ENCODE measurements at places on chromosomes 3 and 15. TPM values are rescaled to one million over a fixed set of nuclear protein-coding genes. Genes with fewer than 3 reads are reported as not detected.

The GADL1 gene
- total RNA-seq: not detected

The PLIN1 gene
- total RNA-seq: 0.07 TPM

The AKAP13 gene
- 28.8 TPM for total RNA-seq

The P2RY14 gene
- not detected for total RNA-seq

The TMEM42 gene
- 19.0 TPM for total RNA-seq

The COLQ gene
- total RNA-seq: 0.21 TPM

The DENND6A gene
- total RNA-seq: 26.6 TPM

The CASR gene
- not detected for total RNA-seq

The LYSMD4 gene
- total RNA-seq: 8.0 TPM

The LRRC31 gene
- not detected for total RNA-seq

The ITGA11 gene
- total RNA-seq: 0.92 TPM

The SUMF1 gene
- 36.4 TPM for total RNA-seq

The P2RY12 gene
- total RNA-seq: not detected

The IL20RB gene
- 56.7 TPM for total RNA-seq

The MYLK gene
- total RNA-seq: 6.5 TPM

The TEX55 gene
- not detected for total RNA-seq

The RNF13 gene
- total RNA-seq: 36.5 TPM

The EBLN2 gene
- total RNA-seq: 1.2 TPM

The SH3BP5 gene
- total RNA-seq: 9.2 TPM

The NLGN1 gene
- 0.05 TPM for total RNA-seq

The MELTF gene
- 10.5 TPM for total RNA-seq

The LMAN1L gene
- not detected for total RNA-seq

The ZNF717 gene
- 8.8 TPM for total RNA-seq

The TRIM42 gene
- not detected for total RNA-seq

The PYGO1 gene
- total RNA-seq: 0.49 TPM

The ISLR2 gene
- not detected for total RNA-seq

The MNS1 gene
- total RNA-seq: 0.85 TPM

The SNX22 gene
- total RNA-seq: 0.05 TPM

The FBXL22 gene
- 5.7 TPM for total RNA-seq

The FETUB gene
- 2.8 TPM for total RNA-seq

The CLDN18 gene
- not detected for total RNA-seq

The TCF12 gene
- 33.4 TPM for total RNA-seq

The HAPLN3 gene
- 7.8 TPM for total RNA-seq

The CFAP92 gene
- 0.19 TPM for total RNA-seq

Data from airway epithelial cell (primary cell).